NCI-H1092 treated with DMSO at 0.1 percent for 48 hours (cell line): ENCODE measurements at places on chromosomes 7 and 10.

DNA sequence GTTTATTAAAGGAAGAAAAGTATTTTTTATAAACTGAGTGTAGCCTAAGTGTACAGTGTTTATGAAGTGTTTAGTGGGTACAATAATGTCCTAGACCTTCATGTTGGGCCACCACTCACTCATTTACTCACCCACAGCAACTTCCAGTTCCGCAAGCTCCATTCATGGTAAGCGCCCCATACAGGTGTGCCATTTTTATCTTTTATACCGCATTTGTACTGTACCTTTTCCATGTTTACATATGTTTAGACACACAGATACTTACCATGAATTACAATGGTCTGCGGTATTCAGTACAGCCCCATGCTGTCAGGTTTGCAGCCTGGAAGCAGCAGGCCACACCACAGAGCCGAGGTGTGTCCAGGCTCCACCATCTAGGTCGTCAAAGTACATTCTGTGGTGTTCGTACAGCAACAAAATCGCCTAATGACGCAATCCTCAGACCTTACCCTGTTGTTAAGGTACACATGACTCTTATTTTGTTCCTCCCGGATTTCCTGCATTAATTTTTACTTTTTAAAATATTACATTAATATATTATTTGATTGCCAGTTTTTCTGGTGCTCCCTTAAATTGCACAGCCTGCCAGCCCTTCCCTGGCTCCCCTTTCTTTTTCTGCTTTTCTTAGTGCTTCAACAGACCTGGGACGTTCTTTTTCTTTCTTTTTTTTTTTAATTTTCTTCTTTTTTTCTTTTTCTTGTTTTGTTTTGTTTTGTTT lies 881 bp upstream of the SSBP1 start:
- peak; percentile 41 for DNase-seq

DNA sequence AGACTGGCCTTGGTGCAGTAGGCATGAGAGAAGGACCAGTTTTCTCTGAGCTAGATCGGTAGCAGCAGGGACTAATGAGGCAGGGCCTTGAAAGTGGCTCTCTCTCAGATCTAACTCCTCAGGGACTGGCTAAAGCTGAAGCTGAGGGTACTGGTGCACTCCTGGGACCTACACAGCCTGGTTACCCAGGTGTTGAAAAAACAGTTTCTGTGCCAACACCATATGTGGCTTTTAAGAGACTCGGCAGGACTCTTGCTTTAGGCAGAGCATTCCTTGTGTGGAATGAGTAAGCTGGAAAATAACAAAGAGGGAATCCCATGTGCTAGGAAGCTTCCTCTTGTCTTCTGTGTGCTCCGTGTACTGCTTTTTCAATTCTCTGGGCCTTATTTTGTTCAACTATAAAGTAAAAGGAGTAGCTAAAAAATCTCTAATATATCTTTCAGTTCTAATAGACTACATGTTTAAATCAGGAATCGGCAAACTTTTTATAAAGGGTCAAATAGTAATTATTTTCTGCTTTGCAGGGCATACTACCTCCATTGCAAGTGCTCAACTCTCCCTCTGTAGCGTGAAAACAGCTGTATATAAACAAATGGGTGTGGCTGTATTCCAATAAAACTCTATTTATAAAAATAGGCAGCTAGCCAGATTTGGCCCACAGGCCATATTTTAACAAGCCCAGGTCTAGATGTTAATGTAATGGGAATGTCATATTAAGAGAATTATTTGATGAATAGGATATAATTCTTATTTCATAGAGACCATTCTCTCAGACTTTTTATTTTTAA lies 186.1 kb upstream of the KAT6B start:
- DNase-seq, result peak; percentile 68

- DNase-seq, result no peak
Measured at GRCh38 chr10:79051766-79052165, 17.0 kb upstream of the ZMIZ1 start.

DNA sequence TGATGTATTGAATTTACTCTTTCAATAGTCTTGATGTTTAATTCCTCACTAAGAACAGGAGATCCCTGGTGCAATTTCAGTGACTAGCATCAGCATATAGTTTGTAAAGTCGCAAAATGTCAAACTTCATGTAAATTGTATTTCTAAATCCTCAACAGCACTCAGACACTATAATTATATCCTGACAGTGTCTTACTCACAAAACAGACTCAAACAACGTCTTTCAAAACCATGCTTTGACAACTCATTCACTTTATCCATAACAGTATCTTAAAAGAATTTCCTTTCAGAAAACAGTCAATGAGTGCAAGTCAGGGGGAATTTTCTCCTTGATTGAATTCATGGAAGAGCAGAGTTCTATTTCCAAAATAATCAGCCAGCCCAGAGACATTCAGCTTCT lies 20.8 kb downstream of the BAMBI start:
- no peak for DNase-seq

GRCh38 chr10:90484518-90484917 lies 373.3 kb downstream of the HTR7 start:
- no peak for DNase-seq

DNA sequence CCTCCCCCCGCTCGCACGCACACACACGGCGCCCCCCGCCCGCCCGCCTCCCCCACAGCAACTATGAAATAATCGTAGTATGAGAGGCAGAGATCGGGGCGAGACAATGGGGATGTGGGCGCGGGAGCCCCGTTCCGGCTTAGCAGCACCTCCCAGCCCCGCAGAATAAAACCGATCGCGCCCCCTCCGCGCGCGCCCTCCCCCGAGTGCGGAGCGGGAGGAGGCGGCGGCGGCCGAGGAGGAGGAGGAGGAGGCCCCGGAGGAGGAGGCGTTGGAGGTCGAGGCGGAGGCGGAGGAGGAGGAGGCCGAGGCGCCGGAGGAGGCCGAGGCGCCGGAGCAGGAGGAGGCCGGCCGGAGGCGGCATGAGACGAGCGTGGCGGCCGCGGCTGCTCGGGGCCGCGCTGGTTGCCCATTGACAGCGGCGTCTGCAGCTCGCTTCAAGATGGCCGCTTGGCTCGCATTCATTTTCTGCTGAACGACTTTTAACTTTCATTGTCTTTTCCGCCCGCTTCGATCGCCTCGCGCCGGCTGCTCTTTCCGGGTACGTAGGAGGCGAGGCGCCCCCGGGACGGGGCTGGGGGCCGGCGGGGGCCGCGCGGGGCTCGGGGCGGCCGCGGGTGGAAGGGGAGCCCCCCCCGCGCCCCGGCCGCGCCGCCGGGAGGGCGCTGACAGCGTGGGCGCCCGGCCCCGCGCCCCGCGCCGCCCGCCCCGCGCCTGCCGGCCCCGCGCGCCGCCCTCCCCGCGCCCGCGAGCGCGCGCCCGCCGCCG lies 441 bp downstream of the BMI1 start:
- DNase-seq, result peak; percentile 52

DNA sequence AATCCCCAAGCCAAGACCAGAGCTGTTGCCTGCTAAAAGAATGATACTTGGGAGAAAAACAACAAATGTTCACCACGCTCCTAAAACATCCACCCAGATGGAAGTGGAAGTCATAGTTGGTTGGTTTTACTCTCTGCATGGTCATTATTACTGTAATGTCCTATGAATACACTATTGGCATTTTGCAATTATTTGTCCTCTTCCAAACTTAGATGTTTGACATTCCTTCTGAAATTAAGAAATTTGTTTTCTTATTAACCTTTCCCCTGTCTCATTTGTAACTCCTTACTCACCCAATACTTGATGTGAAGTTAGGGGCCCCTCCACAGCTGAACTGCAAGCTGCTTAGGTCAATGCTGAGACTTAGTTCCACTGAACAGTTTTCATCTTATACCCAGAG lies 383.3 kb downstream of the INHBA start:
- DNase-seq, result no peak

DNA sequence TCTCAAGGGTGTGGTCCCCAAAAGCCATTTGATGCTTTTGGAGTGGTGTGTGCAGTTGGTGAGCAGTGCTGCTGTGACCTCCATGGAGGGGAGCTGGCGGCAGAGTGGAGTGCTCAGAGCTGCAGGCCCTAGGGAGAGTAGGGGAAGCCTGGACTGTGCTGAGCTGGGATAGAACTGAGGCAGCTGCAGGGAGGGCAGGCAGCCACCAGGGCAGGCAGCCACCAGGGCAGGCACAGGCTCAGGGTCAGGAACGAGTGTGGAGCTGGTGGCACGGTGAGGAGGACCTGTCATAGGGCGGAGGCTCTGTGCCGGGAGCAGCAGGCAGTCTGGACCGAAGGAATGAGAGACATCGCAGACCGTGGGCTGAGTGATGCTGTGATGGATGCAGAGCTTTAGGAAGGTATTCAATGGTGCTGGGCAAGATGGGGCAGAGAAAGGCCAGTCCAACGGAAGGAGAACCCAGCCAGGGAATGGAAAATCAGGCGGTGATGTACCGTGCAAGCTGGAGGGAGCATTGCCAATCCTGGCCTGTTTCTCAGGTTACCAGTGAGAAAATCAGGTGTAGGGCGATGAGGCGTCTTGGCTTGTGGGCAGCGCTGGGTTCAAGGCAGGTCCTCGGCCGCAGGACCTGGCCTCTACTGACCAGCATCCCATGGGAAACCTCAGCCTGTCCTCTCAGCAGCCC lies 152.6 kb downstream of the CAMK1D start:
- DNase-seq, result no peak
